Anterior cingulate cortex (tissue), 58 donors: ENCODE measurements at places on chromosomes 16 and 17.

- DNase-seq, result no peak
Measured at GRCh38 chr16:12089492-12090150, 113.1 kb downstream of the SNX29 start.

- no peak for DNase-seq
Measured at GRCh38 chr17:1222321-1222720, 42.5 kb upstream of the ABR start.

GRCh38 chr17:30503558-30503957 lies 26.4 kb downstream of the GOSR1 start:
- DNase-seq, result no peak

- no peak for DNase-seq
Measured at GRCh38 chr16:87180069-87180468, 137.1 kb downstream of the C16orf95 start.

DNA sequence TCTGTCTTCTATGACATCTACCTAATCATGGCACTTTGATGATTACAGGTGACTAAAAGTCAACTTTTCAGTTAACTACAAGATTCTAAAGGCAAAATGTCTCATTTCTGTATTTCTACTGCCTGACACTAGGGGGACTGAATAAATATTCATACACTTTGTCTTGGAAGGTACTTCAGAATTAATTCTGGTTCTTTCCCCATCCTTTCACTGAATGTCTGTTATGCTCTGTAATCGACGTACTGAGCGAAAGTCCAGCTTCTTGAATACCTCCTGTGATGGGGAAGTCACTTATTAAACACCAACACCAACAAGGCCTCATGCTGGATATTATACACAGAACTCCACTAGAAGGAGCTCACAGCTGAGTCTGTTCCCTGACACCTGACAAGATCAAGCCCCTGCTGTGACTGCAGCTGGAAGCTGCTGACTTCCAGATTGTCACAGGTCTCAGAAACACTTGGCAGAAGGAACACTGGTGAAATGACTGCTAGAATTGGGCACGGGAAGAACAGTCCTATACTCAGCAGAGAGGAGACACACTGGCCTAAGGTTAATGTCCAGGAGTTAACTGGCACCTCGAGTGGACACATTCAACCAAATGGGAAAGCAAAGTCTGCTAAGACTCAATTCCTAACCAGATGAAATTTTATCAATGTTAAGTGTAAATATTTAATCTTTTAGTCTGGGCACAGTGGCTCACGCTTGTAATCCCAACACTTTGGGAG lies 31.9 kb downstream of the CMC2 start:
- DNase-seq, result no peak

- DNase-seq, result no peak
Measured at GRCh38 chr16:12245921-12246720, 269.6 kb downstream of the SNX29 start.

DNA sequence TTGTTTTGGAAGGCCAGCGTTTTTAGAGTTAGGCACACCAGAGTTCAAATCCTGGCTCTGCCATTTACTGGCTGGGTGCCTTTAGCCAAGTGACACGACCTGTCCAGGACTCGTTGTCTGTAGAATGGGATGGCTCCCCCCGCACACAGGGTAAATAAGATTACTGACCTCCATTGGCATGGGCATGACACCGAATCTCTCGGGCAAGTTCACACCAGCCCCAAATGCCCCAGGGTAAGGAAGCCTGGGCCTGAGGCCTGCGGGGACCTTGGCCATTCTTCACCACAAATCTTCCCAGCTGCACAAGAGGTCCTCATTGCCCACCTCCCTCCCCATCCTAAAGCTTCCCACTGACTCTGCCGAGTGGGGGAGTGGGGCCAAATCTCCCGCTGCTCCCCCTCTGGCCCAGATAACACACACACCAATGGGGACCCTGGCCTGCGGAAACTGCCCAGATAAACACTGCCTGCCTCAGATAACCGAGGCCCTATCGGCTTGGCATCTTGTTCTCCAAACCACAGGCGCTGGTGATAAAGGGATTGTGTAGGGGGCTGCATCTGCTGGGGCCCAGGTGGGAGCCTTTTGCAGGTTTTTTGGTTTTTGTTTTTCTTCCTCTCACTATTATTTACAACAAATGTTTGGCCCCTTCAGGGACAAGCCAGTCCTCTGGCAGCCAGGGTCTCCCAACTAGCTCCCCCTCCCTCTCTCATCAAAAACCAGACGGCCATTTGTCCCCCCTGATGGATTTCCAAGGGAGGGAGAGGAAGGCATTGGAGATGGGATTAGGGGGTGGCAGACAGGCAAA lies 75.0 kb upstream of the LHX1 start:
- DNase-seq, result no peak

- DNase-seq, result no peak
Measured at GRCh38 chr17:50020841-50021599, 26.0 kb upstream of the DLX3 start.

DNA sequence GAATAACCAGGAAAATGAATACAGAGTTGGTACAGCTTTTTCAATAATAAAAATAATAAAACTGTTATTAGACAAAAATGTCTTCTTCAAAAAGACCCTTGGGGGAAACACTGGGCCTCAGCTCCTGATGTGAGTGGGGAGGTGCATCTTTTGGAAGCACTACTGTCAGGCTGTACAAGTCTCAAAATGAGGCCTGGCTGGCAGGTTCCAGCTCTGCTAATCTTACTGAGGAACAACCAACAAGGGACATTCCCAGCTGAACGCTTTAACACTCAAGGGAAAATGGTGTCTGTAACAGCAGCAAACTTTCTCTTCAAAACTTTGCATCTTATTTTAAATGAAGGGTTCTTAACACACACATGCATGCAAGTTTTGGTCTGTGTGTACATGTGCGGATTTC lies 19.7 kb downstream of the TEX2 start:
- no peak for DNase-seq

GRCh38 chr17:13329421-13329820 lies 272.3 kb downstream of the HS3ST3A1 start:
- DNase-seq, result no peak

DNA sequence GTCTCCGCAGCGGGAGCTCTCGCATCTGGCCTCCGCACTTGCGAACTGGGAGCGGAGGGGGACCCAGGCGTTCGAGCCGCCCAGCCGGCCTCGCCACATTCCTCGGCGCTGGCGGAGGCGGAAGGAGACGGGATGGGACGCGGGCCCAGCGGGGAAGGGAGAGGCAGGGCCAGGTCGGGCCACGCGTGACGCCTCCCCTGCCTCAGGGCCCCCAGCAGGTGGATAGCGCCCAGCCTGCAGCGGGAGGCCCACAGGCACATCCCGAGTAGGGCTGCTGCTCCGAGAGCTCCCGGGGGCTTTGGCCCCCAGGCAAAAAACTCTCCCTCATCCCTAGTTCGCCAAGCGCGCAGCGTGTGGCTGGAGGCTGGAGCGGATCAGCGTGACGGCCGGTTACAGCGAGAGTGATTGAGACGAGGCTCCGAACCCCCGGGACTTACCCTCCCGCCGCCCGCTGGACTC lies 800 bp downstream of the PLEKHH3 start:
- DNase-seq, result no peak

GRCh38 chr16:51916231-51916630 lies 630.7 kb downstream of the TOX3 start:
- no peak for DNase-seq

- DNase-seq, result no peak
Measured at GRCh38 chr17:39243155-39243554, 17.4 kb upstream of the STAC2 start.

GRCh38 chr16:70437017-70437581 lies 1.8 kb downstream of the ST3GAL2 start:
- no peak for DNase-seq

DNA sequence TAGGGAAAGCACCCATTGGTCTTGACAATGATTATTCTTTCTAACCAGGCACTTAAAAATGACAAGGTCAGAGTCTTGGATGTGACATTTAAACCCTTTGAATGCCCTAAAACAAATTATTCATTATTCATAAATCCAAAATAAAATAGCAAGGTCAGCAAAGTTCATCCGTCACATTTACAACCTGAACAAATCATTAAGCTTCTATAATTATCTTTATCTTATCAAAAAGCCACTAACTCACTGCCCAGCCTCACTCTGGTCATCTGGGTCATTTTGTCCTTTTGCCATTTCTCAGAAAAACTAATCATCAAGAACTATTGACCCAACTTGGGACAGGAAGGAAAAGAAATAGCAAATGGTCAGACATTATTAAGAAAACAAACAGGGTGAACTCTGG lies 507.3 kb upstream of the CDH8 start:
- DNase-seq, result no peak

GRCh38 chr17:81920612-81921536 lies 2.9 kb upstream of the SIRT7 start:
- no peak for DNase-seq

- no peak for DNase-seq
Measured at GRCh38 chr17:4483012-4483840, 15.5 kb upstream of the SPNS2 start.

- DNase-seq, result no peak
Measured at GRCh38 chr16:73145166-73145880, 97.4 kb upstream of the ZFHX3 start.

DNA sequence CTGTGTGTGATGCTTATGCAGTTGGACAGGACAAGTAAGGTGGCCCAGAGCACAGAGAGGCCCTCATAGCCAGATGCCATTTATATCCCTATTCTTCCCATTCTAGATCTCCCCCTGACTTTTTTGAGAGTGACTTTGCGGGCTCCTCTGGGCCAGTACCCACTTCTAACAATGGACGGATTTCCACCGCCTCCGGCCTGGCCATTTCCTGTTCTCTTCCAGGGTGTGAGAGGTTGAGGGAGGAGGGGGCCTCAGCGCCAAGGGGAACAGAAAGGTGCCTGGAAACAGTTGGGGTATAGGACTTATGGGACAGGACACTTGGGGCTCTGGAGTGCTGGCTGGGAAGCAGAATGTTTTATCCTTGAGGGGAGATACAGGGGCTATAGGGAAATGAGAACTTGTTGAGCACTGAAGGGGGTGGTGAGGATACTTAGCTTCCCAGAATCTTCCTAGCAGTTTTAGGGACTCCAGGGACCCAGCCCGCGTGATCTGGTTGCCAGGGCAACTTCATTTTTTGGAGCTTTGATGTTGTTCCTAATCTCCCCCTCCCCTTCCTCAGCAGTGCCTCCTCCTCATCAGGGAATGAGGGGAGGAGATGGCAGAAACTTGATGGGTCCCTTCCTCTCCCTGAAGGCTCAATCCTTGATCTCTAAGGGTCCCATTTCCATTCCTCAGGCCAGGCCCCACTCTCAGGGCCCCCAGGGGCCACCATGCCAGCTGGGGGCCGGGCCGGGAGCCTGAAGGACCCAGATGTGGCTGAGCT lies 3.6 kb downstream of the TAOK2 start:
- DNase-seq, result no peak

GRCh38 chr16:10338426-10338825 lies 47.4 kb upstream of the ATF7IP2 start:
- peak; percentile 1 for DNase-seq

GRCh38 chr17:47840742-47841487 lies at the start of gene SCRN2:
Gene SCRN2, minus strand, starts transcription at chr17:47841273. Its CDS starts 430 bp downstream, at chr17:47840843.
- DNase-seq, result peak; percentile 75

DNA sequence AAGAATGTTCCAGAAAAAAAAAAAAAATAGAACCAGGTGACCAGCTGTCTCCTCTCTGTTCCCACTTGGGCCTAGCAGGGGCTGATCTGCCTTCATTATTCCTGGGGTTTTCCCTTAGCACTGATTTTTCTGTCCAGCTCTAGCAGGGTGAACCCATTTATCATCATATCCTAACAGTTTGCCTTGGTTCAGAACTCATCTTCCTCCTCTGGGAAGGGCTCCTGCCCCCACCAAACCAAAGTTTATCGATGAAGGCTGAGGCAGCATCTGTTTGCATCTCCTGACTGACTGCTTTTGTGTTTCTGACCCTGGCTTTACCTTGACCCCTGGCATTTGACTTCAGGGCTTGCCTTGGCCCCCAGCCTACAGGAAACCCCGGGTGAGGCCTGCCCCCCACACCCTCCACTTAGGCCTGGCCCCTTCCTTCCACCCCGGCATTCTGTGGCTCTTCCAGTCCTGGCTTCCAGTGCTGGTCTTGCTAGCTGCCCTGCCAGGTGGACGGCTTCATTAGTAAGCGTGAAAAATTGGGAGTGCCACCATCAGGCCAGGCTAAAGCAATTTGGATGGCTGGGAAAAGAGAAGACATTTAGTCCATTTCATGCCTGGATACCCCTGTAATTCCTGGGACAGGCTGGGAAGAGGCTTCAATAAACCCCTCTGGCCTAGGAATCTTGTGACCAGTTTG lies 164.9 kb downstream of the CCDC182 start:
- DNase-seq, result no peak
